ENCODE measurements at places on chromosomes 1 and 21.

DNA sequence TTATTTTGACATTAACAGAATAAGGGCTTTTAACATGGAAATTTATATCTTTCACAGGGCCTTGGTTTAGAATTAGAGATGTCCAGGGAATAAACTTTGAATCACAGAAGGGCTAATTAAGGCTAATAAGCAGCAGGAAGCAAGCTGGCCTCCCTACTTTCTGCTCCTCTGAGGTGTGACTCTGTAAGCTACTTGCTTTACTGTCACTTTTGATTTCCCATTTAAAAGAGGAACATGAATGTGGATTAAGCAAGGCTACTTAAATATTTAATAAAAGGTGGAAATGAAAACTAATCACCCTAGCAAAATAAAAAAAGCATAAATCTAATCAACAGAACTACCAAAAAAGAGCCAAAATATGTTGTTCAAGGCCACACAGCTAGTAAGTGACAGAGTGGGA is 28.9 kb upstream of the CD5L start:
- DNase-seq = no peak

GRCh38 chr1:243513726-243514491 is 258.1 kb downstream of the SDCCAG8 start:
- no peak for DNase-seq

GRCh38 chr1:22426781-22427180 is 24.9 kb upstream of the ZBTB40 start:
- no peak for DNase-seq

- no peak for DNase-seq
Observed at GRCh38 chr21:43196826-43197225, 28.0 kb downstream of the CRYAA start.

GRCh38 chr21:40060083-40060677 is 192.9 kb downstream of the PCP4 start:
- DNase-seq = no peak

DNA sequence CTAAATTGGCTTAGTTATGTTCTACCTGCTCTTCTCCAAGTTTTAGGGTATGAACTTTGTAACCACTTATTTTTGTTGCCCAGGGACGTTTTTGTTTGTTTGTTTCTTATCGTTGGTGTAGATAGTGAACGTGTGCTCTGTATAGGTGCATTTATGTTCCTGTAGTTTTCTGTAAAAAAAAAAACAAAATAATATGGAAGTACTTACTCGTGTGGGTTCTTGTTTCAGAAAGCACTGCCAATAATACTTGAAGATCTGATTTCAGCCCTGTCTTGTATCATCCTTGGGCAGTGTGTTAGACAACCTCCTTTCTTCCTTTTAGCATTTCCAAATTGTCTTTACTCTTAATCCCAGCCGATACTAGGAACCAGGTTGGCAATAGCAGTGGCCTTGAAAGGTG is 4.4 kb downstream of the FAM20B start:
- no peak for DNase-seq

DNA sequence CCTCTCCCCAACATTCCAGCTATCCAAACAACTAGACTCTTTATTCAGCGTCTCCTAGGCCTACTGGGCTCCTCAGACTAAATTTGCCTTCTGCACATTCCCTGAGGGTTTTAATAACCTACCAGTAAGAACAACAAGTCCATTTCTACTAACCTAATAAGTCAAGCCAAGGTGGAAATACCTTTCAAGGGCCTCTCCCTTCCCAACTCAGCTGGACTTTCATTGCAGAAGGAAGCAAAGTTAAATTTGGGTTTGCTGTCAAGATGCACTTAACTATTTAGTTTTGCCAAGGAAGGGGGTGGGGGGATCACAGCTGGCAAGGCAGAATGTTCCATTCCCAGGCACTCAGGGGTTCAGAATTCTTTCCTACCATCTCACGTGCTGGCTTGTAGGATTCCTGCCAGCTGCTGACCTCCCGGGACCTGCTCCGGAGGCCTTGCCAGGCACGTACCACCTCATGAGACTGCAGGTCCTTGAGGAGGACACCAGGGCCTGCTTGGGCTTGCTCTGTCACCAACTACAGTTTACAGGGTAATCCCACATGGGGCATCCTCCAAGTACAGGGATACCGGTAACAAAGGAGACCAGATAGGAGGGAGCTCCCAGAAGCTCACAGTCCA is 29.8 kb downstream of the SLC30A1 start:
- DNase-seq = no peak

DNA sequence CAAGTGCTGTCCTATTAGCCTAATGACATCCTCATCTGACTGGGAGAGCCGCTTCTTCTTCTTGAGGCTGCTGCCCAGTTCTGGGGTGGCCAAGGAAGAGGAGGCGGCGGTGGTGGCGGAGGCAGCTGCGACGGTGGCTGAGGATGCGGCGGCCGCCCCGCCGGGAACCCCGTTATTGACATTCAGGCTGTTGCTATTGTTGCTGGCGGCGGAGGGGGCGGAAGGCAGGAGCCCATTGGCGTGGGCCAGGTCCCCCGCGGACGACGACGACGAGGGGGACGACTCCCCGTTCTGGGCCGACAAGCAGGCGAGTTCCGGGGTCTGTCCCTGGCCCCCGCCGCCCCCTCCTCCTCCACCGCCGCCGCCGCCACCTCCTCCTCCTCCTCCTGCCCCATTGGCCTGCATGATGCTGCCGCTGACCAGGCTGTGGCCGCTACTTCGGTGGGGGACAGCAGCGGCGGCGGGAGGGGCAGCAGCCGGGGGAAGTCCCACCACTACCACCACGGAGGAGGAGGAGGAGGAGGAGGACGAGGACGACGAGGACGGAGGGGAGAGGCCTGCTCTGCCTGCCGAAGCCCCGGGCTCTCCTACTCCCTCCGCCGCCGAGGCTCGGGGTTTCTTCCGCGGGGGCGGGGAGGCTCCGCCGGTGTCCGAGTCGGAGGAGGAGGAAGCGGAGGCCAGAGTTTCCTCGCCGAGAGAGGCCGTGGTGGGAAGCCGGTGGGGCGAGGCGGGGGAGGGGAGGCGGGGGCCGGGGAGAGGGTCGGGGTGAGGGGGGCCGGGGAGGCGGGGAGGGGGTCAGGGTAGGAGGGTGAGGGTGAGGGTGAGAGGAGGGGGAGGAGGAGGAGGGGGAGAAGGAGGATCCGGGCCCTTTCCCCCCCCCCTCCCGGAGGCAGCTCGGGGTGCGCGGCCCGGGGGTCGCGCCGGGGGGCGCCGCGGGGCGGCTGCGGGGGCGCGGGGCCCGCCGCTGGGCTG is 610 bp downstream of the WDR26 start:
- DNase-seq = peak; percentile 48

- DNase-seq = no peak
Observed at GRCh38 chr21:26804895-26805609, 40.2 kb downstream of the ADAMTS1 start.

- peak; percentile 67 for DNase-seq
Observed at GRCh38 chr1:16167331-16168143, 11.7 kb upstream of the EPHA2 start.

- DNase-seq = no peak
Observed at GRCh38 chr1:21814981-21815582, 3.0 kb downstream of the LDLRAD2 start.

- peak; percentile 65 for DNase-seq
Observed at GRCh38 chr21:43893536-43894205, 28.6 kb downstream of the AGPAT3 start.

GRCh38 chr1:218823291-218823900 is 350.3 kb upstream of the LYPLAL1 start:
- no peak for DNase-seq

DNA sequence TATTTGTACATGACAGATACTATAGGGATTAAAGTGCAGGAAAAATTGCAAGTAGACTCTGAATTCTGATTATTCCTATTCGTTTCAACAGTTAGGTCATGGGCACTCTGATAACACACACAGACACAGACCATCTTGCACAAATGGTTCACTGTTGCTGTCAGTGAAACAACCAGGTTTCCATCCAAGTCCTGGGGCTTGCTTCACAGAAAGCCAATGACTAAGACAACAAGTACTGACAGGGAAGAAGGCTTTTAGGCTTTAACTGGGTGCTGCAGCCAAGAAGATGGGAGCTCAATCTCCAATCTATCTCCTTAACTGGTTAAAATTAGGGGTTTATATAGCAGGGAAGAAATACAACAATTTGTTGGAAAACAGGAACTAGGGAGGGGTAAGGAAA is 57.6 kb downstream of the RIMS3 start:
- DNase-seq = no peak

GRCh38 chr1:6028042-6028850 is 17.4 kb upstream of the KCNAB2 start:
- DNase-seq = peak; percentile 51

GRCh38 chr1:247936415-247936814 is 11.7 kb downstream of the OR2AJ1 start:
- no peak for DNase-seq

GRCh38 chr1:68308034-68308433 is 75.7 kb upstream of the WLS start:
- DNase-seq = no peak

DNA sequence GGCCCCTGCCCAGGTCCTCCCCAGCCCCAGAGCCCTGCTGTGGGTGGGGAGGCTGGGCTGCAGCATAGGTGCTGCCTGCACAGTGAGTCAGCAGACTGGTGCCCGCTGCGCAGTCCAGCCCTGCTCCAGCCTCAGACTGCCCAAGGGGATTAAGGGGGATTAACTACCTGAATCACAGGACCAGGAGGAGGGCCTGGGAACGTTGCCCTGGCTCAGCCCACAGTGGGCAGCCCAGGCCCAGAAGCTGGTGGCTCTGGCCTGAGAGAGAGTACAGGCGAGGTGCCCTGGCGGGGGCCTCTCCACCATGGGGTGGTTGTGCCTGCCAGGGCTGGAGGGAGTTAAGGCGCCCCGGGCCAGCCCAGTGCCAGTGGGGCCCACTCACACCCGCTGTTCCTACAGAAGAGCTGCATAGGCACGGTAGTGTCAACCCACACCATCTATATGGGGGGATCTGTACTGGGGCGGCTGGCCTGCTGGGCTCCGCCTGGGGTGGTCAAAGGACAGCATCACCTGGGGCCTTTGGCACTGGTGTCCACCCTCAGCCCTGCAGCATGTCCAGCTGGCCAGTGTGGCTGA is 2.3 kb downstream of the OBSCN start:
- DNase-seq = no peak

DNA sequence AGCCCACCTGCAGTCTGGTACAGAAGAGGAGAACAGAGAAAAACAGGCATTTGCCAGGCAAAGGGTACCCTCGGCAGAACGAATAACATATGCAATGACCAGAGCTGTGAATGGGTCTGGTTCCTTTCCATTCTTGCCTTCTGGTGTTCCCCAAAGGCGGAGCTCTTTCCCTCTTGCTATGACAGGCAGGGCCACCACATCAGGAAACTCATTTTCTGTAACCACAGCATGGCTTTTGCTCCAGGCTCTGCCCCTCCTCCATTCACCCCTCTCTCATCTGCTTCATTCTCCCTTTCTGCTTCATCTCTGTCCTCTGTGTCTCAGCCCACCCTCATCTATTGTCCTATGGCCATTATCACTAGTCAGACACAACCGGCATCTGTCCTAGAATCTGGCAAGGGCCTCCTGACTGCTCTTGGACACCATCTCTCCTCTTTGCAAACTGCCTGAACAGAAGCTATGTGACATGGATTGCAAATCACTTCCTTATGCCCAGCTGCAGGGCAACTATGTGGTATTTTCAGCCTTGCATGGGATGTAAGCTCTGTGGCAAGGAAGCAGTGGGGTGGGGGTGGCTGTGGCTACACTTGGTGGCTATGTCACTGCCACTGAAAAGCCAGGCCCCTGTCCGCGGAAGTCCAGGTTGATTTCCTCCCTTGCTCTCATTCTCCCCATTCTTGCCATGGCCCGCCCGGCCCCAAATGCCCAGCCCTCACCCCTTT is 78.8 kb upstream of the ABCD3 start:
- no peak for DNase-seq

GRCh38 chr21:36004441-36004840 is 55.9 kb downstream of the SETD4 start:
- DNase-seq = no peak

DNA sequence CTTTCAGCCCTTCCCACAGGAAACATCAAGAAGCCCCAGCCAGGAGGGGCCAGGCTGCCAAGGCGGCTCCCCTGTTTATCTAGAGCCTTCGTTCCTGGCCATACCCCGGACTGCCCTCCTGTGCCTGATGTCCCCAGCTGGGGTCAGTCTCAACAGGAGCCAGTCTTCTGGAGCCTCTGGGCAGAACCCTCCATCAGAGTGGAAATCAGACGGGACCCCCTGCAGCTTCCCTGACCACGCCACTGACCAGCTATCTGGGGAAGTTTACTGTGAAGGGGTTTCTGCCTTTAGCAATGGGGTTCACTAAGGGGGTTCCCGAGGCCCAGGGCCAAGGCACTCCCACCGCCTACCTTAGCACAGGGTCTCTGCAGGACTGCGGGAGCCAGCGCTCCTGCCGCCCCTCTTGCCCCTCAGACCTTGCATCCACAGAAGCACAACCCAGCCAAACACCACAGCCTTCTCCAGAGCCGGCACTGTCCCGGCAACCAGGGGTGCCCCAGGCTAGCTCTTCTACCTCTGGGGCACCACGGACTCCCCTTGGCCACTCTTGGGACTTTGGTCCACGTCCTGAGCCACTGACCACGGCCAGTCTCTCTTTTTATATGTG is 3.5 kb upstream of the MTFR1L start:
- DNase-seq = no peak

- DNase-seq = no peak
Observed at GRCh38 chr1:183609759-183610452, 19.6 kb upstream of the NCF2 start.

- no peak for DNase-seq
Observed at GRCh38 chr1:201982082-201982622, 296 bp upstream of the RNPEP start.

GRCh38 chr1:71364236-71364635 is 283.4 kb upstream of the ZRANB2 start:
- no peak for DNase-seq

- DNase-seq = peak; percentile 64
Observed at GRCh38 chr1:181038399-181038873, 4.7 kb downstream of the MR1 start.

GRCh38 chr1:14945132-14946010 is 208.2 kb upstream of the TMEM51 start:
- no peak for DNase-seq

GRCh38 chr1:22043198-22043769 is 9.2 kb upstream of the CDC42 start:
- no peak for DNase-seq

DNA sequence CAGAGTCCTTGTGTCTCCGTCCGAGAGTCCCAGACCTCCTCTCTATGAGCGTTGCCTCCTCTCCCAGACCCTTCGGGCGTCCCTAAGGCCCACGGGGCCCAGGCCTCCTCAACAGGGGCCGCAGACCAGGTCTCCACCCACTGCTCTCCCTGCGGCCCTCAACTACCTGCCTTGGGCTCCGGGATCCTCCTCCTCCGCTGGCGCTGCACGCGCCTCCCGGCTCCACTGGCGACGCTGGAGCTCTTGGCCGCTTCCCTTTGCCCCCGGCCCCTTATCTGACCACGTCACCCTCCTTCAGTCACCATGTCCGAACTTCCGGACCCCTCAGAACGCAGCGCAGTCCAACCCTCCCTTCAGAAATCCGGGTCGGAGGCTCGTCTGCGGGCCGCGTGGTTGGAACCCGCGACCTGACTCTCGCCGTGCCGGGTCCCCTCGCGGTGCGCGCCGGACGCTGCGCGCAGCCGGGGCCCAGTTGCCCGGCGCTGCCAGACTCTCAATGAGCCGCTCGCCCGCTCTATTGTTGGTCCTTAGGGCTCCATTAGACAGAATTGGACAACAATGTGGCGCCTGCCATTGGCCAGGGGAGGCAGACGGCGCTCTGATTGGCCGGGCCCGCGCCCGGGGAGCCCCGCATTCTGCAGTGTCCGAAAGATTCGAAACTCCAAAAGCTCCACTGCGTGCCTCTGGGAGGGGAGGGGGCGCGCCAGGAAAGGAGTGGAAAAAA is at the start of gene DMRTA2:
TSS of gene DMRTA2 (minus strand) at position 498 of the 724 bp plus-strand sequence. CDS start 1,907 bp downstream, outside the sequence.
- no peak for DNase-seq
